Fibroblast of skin of right biceps (primary cell): ENCODE measurements at places on chromosomes 7 and 10.

DNA sequence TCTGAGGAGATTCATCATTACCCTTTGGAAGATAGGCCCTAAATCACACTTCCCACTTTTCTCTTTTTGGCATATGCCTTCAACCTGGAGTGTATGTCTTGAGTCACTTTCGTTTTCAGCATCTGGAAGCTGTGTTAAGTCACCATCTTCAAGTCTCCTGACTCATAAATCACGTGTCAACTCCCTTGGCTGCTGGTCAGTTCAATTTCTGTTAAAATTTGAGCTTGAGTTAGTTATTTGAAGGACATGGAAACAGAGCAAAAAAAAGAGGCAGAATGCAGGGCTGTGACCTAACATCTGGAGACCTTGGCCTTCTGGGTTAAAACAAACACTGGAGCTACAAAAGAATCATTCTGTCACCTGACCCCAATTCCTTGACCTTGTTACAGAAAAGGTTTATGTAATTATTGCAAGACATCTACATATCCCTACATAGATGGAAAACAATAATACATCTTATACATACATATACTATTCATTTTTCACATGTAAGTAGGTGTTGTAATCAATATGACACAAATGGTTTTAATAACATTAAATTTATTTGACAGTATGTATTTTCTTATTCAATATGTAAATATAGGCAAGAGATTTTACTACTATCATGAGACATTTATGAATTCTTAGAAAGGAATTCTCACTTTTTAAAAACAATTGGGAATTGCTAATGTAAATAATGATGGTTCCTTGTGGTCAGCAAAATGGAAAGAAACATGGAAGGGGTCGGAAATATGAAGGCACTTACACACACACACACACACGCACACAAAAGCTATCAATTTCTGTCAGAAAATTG, 169.7 kb upstream of the PHYHIPL start:
- peak; percentile 62 for DNase-seq

GRCh38 chr7:25381818-25382589, 153.7 kb upstream of the NPVF start:
- DNase-seq = no peak

- DNase-seq = no peak
Observed at GRCh38 chr10:15710455-15710854, 9.3 kb downstream of the ITGA8 start.

DNA sequence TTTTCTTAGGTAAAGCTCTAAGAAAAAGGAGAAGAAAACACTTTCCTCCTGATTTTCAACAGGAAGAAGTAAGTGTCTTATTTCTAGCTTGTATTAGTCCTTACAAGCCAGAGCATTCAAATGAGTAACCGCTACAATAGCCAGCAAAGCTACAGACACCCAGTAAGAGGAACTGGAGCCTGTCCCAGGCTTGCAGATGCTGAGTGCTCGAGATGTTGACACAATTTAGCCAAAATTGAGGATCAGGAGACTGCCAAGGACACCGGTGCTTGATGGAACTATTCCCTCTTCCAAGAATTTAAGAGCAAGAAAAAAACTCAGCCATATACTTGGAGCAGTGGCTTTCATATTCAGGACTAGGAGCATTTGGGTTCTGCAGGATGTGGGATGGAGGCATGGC, 149.3 kb upstream of the DPP6 start:
- DNase-seq = no peak

- DNase-seq = no peak
Observed at GRCh38 chr10:126090443-126090842, 194.1 kb downstream of the FANK1 start.

GRCh38 chr7:127997226-127997922, 33.9 kb downstream of the LRRC4 start:
- peak; percentile 39 for DNase-seq

GRCh38 chr7:19377611-19378344, 232.6 kb upstream of the FERD3L start:
- DNase-seq = peak; percentile 72

DNA sequence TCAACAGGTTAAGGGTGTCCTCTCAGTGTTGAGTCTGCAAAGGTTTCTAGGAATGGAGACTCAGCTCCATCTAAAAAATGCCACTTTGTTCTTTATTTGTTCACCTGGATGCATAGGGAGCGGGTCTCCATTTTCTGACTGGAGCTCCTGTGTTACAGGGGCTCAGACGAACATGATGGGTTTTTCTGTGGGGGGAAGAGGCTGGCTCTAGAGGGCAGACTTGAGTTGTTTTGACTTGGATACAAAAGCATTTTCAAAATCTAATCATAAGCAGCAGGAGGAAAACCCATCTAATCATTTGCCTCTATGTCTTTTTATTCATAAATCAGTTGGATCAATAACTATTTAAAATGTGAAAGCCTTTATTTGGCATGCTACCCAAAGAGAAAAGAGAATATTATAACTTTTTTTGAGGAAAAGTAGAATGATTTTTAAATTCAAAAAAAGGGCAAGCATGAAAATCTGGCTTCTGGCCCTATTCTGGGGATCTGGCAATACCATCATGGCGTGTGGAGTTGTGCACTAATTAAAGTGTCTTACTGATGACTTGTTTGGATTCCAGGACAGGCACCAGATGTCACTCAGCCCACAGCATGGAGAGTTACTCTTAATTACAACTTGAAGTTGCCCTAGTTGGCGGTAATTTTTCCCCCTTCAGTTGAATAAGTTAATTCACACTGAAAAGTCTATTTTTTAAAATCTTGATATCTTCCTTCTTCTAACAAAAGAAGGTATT, 594.9 kb downstream of the REEP3 start:
- peak; percentile 22 for DNase-seq

GRCh38 chr7:150377196-150377595, 1.9 kb upstream of the ZNF775 start:
- no peak for DNase-seq

GRCh38 chr10:73644015-73644743, 2.9 kb upstream of the MYOZ1 start:
- peak; percentile 70 for DNase-seq
